ENCODE measurements at places on chromosomes 3 and 15.
A peak's percentile ranks its signal among the peaks of the same experiment; 100 is the strongest.

DNA sequence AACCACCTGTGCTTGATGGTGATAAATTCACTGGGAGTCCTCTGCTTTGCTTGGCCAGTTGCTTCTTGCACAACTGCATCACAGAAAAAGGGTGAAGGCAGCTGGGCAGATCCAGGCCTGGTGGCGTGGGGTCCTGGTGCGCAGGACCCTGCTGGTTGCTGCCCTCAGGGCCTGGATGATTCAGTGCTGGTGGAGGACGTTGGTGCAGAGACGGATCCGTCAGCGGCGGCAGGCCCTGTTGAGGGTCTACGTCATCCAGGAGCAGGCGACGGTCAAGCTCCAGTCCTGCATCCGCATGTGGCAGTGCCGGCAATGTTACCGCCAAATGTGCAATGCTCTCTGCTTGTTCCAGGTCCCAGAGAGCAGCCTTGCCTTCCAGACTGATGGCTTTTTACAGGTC, 31.1 kb upstream of the IQCF2 start:
- no peak for DNase-seq

GRCh38 chr3:197564097-197564843, 8.5 kb upstream of the BDH1 start:
- DNase-seq = no peak

DNA sequence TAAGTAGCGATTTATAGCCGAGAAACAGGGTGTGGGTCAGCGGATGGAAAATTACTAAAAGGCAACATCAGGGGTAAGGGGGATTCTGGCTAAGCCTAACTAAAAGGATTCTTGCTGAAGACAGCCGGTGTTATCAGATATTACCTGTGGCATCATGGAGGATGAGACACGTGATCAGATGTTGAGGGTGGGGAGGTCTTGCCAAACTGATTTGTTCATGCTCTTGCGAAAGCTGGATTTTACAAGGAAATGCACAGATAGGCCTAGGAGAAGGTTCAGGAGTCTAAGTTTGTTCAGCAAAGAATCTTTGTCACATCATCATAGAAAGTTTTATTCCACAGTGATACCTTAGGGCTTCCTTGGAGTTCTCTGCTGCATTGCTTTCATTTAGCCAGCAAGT, 396.8 kb upstream of the TBL1XR1 start:
- no peak for DNase-seq

GRCh38 chr15:78107471-78107870, 15.1 kb downstream of the SH2D7 start:
- no peak for DNase-seq

DNA sequence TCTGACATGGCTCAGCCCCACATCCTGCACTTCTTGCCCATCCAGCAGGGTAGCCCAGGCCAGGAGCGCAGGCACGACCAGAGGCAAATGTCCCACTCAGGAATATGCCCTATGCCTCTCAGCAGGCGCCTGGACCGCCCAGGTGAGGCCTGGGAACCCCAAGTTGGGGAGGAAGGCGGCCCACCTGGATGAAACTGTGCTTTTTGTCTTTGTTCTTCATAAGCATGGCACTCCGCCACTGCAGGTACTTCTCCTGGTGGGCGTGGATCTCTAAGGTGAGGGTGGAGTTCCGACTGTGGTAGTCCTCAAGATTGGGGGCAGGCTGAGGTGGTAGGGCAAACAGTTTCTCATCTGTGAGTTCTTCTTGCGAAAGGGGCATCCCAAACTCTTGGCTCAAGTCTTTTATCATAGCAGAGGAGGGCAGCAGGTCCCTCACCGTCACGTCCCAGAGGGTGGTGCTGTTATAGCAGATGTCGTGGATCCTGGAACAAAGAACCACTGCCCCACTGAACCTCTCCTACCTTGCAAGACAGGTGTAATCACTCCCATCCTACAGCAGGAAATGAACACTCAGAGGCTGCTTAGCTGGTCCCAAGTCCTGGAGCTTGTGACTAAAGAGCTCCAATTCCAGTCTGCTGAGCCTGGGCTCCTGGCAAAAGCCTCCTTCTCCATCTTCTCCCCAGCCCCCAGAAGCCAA, 53.2 kb downstream of the ACAD9 start:
- no peak for DNase-seq

DNA sequence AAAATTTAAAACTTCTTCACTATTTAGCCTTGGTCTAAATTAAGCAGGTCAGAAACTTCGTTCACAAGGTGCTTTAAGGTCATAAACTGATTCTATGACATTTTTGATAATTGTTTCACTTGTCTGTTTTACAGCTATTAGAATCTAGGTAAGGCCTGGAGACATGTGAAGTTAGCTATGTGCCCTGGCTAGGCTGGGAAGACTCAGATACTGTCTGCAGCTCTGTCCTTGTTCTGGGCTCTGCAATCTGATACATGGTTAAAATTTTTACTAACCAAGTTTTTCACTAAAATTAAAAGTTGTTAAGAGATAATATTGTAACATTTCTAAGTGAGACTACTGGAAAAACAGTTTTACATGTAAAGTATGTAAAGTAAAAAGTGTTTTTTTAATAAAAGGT, 479.6 kb upstream of the EPHA6 start:
- no peak for DNase-seq

GRCh38 chr15:93771196-93772030, 459.9 kb upstream of the MCTP2 start:
- no peak for DNase-seq

DNA sequence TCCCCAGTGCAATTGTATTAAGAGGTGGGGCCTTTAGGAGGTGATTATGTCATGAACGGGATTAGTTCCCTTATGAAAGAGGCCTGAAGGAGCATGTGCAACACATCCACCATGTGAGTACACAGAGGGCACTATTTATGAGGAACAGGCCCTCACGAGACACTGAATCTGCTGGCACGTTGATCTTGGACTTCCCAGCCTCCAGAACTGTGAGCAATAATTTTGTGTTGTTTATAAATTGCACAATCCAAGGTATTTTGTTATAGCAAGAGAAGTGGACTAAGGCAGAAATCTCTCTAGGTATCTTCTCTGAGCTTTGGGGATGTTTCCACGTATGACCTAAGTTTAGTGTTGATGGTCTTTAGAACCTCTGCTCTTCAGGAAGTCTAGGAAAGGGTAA, 149.3 kb upstream of the CBLB start:
- DNase-seq = no peak

GRCh38 chr3:185082149-185082548, 70.7 kb downstream of the C3orf70 start:
- DNase-seq = no peak

GRCh38 chr3:53593611-53594010, 99.2 kb downstream of the CACNA1D start:
- no peak for DNase-seq

DNA sequence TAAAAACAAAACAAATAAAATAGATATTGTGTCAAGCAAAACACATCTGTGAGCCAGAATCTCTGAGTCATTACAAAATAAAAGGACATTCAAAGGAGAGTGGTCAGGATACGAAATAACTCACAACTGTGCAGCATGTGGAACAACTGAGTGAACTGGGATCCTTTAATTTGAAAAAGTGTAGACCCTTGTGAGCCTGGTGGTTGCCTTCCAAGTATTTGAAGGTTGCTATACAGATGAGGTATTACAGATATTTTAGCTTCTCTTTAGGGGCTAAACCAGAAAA, 26.7 kb downstream of the KCNMB2 start:
- DNase-seq = no peak

DNA sequence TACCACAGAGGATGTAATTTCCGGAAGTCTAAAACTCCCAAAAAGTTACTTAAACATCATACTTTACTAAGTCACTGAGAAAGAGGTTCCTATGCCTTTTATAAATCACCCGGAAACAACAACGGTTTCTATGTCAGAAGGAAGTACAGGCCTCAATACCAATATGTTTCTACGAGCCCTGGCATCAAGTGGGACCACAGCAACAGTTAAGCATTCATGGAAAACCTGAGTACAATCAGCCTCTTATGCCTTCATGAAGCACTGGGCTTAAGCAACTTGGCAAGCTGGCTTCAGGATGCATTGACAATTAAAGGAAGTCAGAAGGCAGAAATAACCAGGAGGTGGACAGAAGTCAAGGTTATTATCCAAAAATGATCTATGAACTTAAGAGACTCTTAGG, 19.1 kb upstream of the B3GNT5 start:
- peak; percentile 68 for DNase-seq

DNA sequence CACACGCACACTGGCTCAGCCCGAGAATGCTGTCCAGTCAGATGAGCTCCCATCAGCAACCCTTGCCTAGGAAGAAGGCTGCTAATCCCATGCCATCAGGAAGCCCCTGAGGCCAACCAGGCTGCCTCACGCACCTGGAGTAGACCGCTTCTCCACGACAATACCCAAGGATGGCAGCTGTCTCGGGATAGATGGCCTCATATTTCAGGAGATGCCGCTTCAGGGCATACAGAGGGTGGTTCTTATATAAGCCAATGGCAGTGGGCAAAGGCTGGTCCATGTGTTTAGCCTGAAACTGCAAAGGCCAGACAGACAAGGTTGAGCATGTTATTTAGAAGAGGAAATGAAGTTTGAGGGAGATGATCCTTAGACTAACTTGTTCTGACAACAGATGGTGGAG, 22.2 kb downstream of the XPC start:
- no peak for DNase-seq

DNA sequence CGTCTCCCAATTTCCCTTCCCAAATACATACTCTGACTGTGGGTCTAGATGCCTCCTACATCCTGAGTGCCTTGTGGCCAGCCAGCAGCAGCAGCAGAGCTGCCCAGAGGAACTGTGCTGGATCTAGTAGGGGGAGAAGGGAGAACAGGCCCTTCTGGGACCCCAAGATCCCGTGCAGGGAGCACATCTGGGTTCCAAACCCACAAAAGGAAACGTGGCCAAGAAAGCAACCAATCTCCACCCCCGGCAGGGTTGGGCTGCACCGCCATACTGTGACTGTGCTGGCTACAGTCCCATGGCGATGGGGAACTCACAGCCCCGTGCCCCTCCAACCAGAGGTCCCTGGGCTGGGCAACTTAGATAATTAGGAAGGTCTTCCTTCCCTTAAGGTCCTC, 86.3 kb downstream of the PPCDC start:
- no peak for DNase-seq

DNA sequence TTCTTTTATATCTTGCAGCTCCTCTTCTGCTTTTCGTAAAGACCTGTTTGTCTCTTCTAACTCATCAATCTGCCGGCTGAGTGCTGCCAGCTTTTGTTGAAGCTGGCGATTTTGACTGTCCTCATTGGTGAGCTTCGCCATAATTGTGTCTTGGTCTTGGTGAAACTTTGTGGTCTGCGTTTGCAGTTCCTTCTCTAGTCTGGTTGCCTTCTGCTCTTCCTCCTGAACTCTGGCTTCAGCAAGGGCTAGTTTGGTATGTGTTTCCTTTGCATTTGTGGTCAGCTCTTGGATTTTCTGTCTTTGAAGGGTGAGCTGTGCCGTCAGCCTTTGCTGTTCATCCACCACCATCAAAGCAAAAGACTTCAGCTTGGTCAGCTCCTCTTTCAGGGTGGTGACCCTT, 32.9 kb downstream of the CMSS1 start:
- DNase-seq = peak; percentile 40

DNA sequence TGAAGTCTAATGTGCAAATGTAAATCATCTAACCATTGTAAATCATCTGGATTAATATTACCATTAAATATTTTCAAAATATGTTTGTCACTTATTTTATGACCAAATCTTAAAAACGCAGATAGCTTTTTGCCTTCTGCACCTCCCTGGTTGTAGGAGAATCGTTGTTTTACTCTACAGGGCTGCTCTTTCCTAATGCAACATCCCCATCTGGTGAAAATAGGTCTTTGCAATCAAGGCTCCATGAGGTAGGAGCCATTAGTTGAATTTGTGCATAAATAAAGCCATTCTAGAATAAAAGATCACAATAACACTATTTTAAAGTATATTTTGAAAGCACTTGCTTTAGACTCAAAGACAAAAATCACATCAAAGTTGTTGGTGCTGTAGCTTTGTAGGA, 535.6 kb upstream of the AGTR1 start:
- DNase-seq = no peak

- DNase-seq = no peak
Measured at GRCh38 chr3:184592371-184593219, 31.0 kb downstream of the EPHB3 start.

- no peak for DNase-seq
Measured at GRCh38 chr3:131282379-131282778, 99.2 kb upstream of the NUDT16 start.

DNA sequence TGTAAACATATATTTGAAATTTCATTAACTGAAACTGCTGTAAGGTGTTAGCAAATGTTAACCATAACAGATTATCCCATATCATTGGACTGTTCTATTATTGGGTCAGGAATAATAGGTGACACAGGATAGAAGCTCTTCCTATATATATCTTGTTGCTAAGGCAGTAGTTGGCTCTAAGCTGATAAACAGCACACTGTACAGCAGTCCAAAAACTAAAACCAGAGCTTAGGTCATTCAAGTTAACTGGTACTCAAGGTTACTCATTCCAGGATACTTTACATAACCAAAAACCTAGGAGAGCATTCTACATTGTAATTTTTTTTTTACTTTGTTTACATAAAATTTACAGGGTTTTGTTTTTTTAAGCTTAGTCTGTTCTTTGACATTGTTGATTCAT, 8.9 kb downstream of the DNAJC19 start:
- DNase-seq = no peak

DNA sequence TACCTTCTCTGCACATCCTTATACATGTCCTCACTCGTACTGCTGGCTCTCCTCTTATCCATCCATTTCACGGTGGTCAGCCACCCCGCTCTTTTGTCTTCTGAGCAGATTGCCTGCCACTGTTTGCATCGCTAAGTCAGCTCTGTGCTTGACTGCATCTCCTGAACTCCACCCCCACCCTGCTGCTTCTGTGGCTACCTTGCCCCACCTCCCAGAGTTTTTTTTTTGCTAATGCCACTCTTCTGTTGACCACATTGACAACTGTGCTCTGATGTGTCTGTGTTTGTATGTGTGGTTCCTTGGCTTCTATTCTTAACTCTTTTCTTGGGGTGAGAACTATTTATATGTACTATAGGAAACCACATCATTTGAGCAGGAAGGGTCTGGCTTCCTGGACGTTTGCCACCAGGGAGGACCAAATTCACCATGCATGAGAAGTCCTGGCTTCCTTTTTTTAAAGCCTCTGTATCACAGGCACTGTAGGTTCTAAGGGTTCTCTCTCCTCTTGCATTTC, 12.8 kb upstream of the MTMR10 start:
- peak; percentile 59 for DNase-seq

DNA sequence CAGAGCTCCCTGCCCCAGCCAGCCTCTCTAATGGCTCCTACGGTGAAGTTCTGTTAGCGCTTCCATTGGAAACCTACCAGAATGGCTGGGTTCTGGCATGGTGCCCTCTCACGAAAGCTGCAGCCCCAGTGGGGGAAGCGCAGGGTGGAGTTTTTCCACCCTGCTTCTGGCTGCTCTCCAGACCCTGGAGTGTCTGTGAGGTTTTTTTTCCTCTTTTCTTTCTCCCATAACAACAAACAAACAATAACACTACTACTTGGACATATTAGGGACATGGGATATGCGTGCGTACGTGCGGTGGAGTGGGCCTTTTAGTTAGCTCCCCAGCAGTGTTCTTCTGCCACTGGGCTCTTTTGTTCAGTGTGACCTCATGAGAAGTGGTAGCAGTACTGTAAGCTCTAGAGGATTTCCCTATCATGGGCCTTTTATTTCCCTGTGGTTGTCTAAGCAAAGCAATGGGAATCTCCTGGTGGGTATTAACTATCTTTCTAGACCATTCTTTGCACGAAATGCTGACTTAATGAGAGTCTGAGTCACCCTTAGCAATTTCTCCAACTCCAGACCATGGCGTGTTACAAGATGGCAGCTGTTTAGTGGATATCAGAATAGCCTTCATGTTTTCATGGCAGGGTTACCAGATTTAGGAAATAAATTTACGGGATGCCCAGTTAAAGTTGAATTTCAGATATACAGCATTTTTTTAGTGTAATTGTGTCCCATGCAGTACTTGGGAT, 161.9 kb downstream of the FNDC3B start:
- DNase-seq = no peak

GRCh38 chr3:190125436-190126068, 4.9 kb upstream of the P3H2 start:
- DNase-seq = no peak
